CD4-positive, CD25-positive, alpha-beta regulatory T cell (primary cell): ENCODE measurements at places on chromosomes 11 and 22. TPM values are rescaled to one million over a fixed set of nuclear protein-coding genes. Genes with fewer than 3 reads are reported as not detected.
A peak's percentile ranks its signal among the peaks of the same experiment; 100 is the strongest.

DNA sequence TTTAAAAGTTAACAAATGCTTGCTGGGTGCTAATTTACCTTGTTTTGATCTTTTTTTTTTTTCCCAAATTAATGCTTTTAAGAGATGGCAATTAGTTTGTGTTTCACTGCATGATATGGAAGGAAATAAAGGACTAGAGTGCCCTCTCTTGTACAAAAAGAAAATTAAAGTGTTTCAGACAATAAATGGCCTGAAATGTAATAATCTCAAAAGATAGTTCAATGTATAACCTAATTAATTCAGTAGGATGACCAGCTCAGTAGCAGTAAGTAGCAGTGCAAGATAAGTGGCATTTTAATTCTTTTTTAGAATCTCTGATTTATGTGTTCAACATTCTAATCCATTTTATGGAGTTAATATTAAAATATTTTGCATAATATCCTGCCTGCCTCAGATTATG, 39.9 kb upstream of the MYO18B start:
- H3K4me1 ChIP-seq, result no peaks in the 10 kb centered on the region
- DNase-seq, result peak; percentile 54
- no peaks in the 10 kb centered on the region for H3K27me3 ChIP-seq
- H3K36me3 ChIP-seq, result no peaks in the 10 kb centered on the region

The MS4A4E gene
- 1.0 TPM for total RNA-seq

The MYO7A gene
- 0.84 TPM for total RNA-seq

- no peaks in the 10 kb centered on the region for H3K27me3 ChIP-seq
- no peak for DNase-seq
- H3K4me3 ChIP-seq, result no peak overlapping the region
- no peaks in the 10 kb centered on the region for H3K4me1 ChIP-seq
- no peaks in the 10 kb centered on the region for H3K36me3 ChIP-seq
Observed at GRCh38 chr11:78796956-78797355, 222.3 kb upstream of the NARS2 start.

DNA sequence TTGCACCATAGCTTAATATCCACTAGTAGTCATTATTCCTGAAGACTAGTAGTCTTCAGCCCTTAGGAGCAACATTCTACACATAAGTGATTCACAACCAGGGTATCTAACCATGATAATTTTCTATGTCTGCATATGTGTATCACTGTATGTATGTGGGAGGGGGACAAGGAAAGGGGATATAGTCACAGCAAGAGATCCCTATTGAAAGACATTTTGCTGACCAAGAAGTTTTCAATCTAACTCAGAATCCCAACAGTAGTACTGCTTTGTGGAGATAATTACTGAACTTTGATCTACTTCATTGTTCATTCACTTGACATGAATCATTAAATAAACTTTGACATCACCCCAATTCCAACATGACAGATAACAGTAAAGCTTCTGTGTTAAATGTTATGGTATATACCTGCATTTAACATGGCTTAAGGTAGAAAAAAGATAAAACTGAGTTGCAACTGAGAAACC, 10.3 kb downstream of the PIK3C2A start:
- H3K4me3 ChIP-seq, result no peak overlapping the region
- no peak overlapping the region for H3K27ac ChIP-seq
- no peak for DNase-seq
- H3K36me3 ChIP-seq, result peaks cover 9% of the 10 kb centered on the region
- no peaks in the 10 kb centered on the region for H3K4me1 ChIP-seq

DNA sequence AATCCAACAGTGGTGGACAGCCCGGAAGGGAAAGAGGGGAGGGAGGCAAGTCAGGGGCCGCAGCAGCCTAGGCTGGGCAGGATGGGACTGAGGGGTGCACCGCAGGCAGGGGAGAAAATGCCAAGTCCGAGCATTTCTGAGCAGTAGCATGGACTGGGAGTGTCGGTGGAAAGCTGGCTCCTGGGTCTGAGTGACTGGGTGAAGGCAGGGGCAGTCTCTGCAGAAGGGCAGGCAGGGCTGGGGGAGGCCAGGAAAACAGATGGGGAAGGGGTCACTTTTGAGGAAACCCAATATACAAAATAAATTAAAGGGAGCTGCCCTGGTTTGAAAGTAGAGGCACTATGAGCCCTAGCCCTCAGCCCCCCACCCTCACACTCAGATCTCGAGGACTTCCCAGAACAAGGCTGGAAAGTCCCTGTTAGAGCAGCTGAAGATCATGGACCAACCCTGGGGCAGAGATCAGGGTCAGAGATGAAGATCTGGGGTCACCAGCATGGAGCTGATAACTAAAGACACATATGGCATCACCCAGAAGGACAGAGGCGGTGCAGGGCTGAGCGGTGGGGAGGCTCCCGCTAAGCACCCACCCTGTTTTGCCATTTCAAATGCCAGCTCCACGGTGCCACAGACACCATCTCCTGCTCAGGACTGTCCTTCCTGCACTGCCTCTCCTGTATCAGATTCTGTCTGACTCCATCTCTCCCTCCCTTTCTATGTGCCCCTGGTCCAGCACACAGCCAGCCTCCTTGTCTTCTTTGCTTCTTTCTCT, 32.4 kb upstream of the ETS1 start:
- peak overlapping the region; percentile 35 for H3K27ac ChIP-seq
- no peak for DNase-seq
- H3K4me3 ChIP-seq, result no peak overlapping the region
- peaks cover 43% of the 10 kb centered on the region for H3K4me1 ChIP-seq

- no peaks in the 10 kb centered on the region for H3K4me1 ChIP-seq
- no peaks in the 10 kb centered on the region for H3K36me3 ChIP-seq
Observed at GRCh38 chr22:24876700-24877099, 69.8 kb downstream of the LHFPL7 start.

The PANX3 gene
- not detected for total RNA-seq

GRCh38 chr11:47523490-47524225, 29.3 kb downstream of the CELF1 start:
- peak overlapping the region; percentile 65 for H3K4me3 ChIP-seq
- H3K27me3 ChIP-seq, result no peaks in the 10 kb centered on the region
- H3K36me3 ChIP-seq, result peaks cover under 1% of the 10 kb centered on the region
- peaks cover 37% of the 10 kb centered on the region for H3K4me1 ChIP-seq

The KRTAP5-1 gene
- total RNA-seq, result not detected

DNA sequence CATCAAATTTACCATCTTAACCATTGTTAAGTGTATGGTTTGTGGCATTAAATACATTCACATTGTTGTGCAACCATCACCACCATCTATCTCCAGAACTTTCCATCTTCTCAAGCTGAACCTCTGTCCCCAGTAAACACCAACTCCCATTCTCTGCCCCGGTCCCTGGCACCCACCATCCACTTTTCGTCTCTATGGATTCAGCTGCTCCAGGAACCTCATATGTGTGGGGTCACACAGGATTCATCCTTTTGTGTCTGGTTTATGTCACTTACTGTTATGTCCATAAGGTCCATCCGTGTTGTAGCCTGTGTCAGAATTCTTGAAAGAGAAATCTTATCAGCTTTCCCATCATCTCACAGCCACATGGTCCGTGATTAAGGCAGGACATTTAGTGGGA, 16.3 kb downstream of the TSPAN32 start:
- H3K4me1 ChIP-seq, result peaks cover 4% of the 10 kb centered on the region
- H3K27ac ChIP-seq, result no peak overlapping the region
- no peak for DNase-seq
- H3K36me3 ChIP-seq, result no peaks in the 10 kb centered on the region
- H3K27me3 ChIP-seq, result no peaks in the 10 kb centered on the region

- H3K27me3 ChIP-seq, result no peaks in the 10 kb centered on the region
- no peak overlapping the region for H3K27ac ChIP-seq
- H3K4me3 ChIP-seq, result no peak overlapping the region
- no peaks in the 10 kb centered on the region for H3K4me1 ChIP-seq
- H3K36me3 ChIP-seq, result no peaks in the 10 kb centered on the region
Observed at GRCh38 chr11:8477680-8478079, 116.3 kb downstream of the STK33 start.

GRCh38 chr11:75801362-75802020, 13.5 kb upstream of the UVRAG start:
- no peak overlapping the region for H3K27ac ChIP-seq
- no peak for DNase-seq
- H3K4me1 ChIP-seq, result peaks cover 17% of the 10 kb centered on the region
- no peaks in the 10 kb centered on the region for H3K27me3 ChIP-seq
- H3K36me3 ChIP-seq, result no peaks in the 10 kb centered on the region
- H3K4me3 ChIP-seq, result no peak overlapping the region

DNA sequence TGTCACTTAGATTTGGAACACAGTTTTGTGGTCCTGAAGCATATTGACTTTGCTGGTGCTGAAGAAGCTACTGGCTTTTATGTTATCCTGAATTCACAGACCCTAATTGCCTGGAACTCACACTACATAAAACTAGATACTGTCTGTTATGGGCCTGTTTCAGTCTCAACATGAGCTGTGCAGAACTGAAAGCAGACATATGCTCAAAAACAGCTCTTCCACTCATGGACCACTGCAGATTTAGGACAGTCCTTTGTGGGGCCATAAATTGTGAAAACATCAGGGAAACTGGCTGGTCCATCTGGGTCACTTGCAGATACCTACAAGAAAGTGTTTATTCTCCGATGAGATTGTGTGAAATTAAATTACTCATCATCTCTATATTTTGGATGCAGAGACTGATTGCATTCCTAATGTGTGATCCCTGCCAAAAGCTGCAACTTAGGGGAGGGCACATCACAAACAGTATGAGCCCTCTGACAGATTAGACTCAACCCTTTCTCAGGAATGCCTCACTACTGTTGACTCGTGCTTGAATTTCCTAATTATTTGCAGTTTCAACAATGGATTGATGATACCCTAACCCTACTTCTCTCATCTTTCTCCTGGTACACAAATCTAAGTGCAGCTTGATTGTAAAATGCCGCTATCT, 10.2 kb upstream of the CLNS1A start:
- H3K27ac ChIP-seq, result no peak overlapping the region
- H3K27me3 ChIP-seq, result peaks cover 8% of the 10 kb centered on the region
- DNase-seq, result no peak
- H3K4me1 ChIP-seq, result no peaks in the 10 kb centered on the region

The EIF4G2 gene
- 839 TPM for total RNA-seq

The HPX gene
- 1.5 TPM for total RNA-seq

GRCh38 chr22:30858976-30859713, 109.4 kb downstream of the MORC2 start:
- H3K27ac ChIP-seq, result no peak overlapping the region
- no peaks in the 10 kb centered on the region for H3K36me3 ChIP-seq
- no peak overlapping the region for H3K4me3 ChIP-seq
- no peak for DNase-seq
- no peaks in the 10 kb centered on the region for H3K27me3 ChIP-seq

The MEI1 gene
- 106 TPM for total RNA-seq

DNA sequence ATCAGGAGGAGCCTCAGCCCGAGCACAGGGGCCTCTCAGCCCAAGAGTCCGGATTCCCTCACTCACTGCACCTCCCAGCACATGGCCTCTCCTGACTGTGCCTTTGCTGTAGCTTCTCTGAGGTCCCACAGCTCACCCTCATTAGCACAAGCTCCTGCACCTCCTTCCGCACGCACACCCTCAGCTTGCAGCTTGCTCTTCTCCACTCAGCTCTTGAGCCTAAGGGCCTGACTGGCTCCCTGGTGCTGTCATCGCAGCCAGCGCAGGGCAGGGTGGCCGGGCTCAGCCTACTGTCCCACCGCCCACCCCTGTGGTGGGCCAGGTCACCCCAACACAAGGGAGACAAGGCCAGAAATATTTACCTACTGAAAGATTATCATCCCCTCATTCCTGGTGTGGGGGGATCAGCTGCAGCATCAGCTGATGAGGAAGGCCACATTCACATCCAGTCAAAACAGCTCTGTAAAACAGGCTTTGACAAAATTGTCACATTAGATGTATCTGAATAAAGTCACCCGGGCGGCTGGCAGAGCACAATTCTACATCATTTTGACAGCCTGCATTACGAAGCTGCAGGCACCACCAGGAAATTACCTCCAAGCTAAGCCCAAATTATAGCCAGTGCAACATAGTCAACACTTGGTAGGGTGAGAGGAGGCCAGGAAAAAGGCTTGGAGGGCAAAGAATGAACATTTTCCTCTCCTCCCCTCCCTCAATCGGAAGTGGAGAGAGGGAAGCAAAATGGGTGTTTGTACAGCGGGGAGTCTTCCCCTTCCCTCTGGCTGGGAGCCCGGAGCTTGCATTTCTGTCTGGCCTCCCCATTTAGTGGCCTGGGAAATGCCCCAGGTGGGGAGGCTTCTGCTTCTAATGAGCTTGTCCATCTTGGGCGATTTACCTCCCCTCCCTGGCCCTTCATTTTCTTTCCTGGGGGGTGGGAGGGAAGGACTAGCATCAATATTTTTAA, 29.5 kb upstream of the IGSF9B start:
- H3K27ac ChIP-seq, result no peak overlapping the region
- no peaks in the 10 kb centered on the region for H3K36me3 ChIP-seq
- H3K4me1 ChIP-seq, result no peaks in the 10 kb centered on the region
- H3K4me3 ChIP-seq, result no peak overlapping the region
- DNase-seq, result no peak
- H3K27me3 ChIP-seq, result no peaks in the 10 kb centered on the region

DNA sequence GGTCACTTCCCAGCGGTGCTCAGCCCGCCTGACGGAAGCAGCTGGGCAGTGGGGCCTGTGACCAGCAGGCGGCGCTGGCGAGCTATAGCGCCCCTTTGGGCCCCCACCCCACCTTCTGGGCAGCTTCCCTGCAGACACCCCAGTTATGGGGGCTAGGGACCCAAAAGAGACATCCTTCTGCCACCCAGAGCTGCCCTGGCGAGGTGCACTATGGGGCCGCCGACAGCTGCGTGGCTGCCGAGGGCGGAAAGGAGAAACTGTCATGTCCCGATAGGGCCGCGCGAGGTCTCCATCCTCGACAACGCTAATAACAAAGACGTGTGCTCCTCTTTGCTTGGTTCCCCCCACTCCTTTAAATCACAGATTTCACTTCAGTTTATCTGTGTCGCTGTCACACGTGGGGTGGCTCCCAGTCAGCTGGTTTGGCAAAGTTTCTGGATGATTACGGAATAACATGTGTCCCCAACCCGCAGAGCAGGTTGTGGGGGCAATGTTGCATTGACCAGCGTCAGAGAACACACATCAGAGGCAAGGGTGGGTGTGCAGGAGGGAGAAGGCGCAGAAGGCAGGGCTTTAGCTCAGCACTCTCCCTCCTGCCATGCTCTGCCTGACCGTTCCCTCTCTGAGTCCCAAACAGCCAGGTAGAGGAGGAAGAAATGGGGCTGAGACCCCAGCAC, 673 bp upstream of the MYO7A start:
- H3K36me3 ChIP-seq, result no peaks in the 10 kb centered on the region
- H3K27ac ChIP-seq, result no peak overlapping the region
- H3K4me1 ChIP-seq, result peaks cover 11% of the 10 kb centered on the region
- peak; percentile 52 for DNase-seq

DNA sequence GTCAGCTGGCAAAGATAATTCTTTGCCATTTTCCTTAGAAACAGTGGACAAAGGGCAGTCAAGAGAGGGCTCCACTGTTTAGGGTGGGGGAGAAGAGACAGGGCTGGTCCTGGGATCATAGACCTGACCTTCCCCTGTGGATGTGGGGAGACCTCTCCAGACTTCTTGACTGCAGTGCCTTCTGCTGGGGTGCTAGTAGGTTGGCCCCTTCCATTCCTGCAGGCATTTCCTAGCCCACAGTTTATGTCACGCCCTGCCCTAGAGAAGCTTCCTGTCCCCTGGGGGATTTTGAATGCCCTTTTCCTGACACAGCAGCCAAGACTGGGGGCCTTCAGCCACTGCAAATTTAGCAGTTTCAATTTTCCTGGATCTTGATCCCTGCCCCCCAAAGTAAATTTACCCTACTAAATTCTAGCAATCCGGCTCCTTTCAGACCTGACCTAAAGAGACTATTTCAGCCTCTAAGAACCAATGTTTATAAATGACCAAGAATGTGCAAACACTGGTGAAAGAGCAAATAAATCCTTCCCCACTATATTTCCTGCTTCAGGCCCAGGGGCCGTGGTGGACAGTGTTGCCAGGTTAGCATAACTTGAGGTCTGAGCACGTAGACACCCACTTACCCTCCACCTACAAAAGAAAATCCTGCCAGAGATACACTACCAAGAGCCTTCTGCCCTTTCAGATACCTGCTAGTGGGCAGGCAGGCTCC, 58.4 kb downstream of the PPFIBP2 start:
- H3K4me1 ChIP-seq, result peaks cover 7% of the 10 kb centered on the region
- H3K36me3 ChIP-seq, result no peaks in the 10 kb centered on the region
- no peak overlapping the region for H3K27ac ChIP-seq

The CDC42EP2 gene
- total RNA-seq, result 1.9 TPM

The ZNF215 gene
- total RNA-seq, result 0.15 TPM
